ENCODE measurements at places on chromosomes 11 and 22. TPM values are rescaled to one million over a fixed set of nuclear protein-coding genes. Genes with fewer than 3 reads are reported as not detected.

The RGL4 gene
- polyA plus RNA-seq: 2.1 TPM

The DUSP8 gene
- 7.7 TPM for polyA plus RNA-seq

The ZDHHC13 gene
- 6.6 TPM for polyA plus RNA-seq

The CACNA1I gene
- polyA plus RNA-seq: 0.05 TPM

The CCDC88B gene
- polyA plus RNA-seq: 4.9 TPM

The E2F8 gene
- 18.9 TPM for polyA plus RNA-seq

The L3MBTL2 gene
- polyA plus RNA-seq: 15.8 TPM

The MEI1 gene
- polyA plus RNA-seq: 0.83 TPM

The DGCR6L gene
- polyA plus RNA-seq: 61.8 TPM

The RASD2 gene
- polyA plus RNA-seq: 12.0 TPM

The KRTAP5-11 gene
- not detected for polyA plus RNA-seq

The USP35 gene
- polyA plus RNA-seq: 4.0 TPM

The C11orf65 gene
- polyA plus RNA-seq: 0.95 TPM

The MFRP gene
- not detected for polyA plus RNA-seq

The MRGPRX4 gene
- not detected for polyA plus RNA-seq

The CD3E gene
- polyA plus RNA-seq: 0.31 TPM

The RIN1 gene
- 7.6 TPM for polyA plus RNA-seq

The ZC3H7B gene
- polyA plus RNA-seq: 46.5 TPM

The SLC17A6 gene
- not detected for polyA plus RNA-seq

The MIOX gene
- polyA plus RNA-seq: not detected

The OVOL1 gene
- not detected for polyA plus RNA-seq

The RAB38 gene
- 1.6 TPM for polyA plus RNA-seq

The CCND1 gene
- 74.7 TPM for polyA plus RNA-seq

The SLC5A12 gene
- polyA plus RNA-seq: 0.15 TPM

The FGF4 gene
- 10.5 TPM for polyA plus RNA-seq

The PHOX2A gene
- polyA plus RNA-seq: not detected

The SMIM38 gene
- polyA plus RNA-seq: 0.23 TPM

The CHRNA10 gene
- 3.4 TPM for polyA plus RNA-seq

The IRF7 gene
- polyA plus RNA-seq: 9.1 TPM

The NLRP14 gene
- 0.07 TPM for polyA plus RNA-seq

The FOLH1 gene
- 5.9 TPM for polyA plus RNA-seq

The DMC1 gene
- 10.7 TPM for polyA plus RNA-seq

The RNF121 gene
- polyA plus RNA-seq: 31.0 TPM

The SCARF2 gene
- 18.7 TPM for polyA plus RNA-seq

The MS4A3 gene
- polyA plus RNA-seq: 1.1 TPM

The SYT12 gene
- polyA plus RNA-seq: 0.07 TPM
